C1 segment of cervical spinal cord (tissue), 14 donors: ENCODE measurements at places on chromosomes 7 and 10.

DNA sequence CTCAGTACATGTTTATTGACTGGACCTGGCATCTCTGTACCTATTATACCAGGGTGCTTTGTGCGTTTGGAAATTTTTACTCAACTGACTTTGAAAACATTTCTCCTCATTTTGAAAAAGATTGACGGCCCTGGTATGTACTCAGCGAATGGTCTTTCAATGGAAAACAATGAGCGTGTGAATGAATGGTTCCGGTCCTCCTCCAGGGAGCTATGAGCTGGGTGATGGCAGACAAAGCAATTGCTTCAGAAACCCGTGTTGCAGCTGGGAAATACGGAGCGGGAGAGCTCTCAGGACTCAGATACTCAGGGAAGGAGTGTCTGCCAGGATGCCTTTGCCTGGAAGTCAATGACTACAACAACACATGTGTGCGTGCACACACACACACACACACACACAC lies 125.9 kb downstream of the PAXIP1 start:
- no peak for DNase-seq

DNA sequence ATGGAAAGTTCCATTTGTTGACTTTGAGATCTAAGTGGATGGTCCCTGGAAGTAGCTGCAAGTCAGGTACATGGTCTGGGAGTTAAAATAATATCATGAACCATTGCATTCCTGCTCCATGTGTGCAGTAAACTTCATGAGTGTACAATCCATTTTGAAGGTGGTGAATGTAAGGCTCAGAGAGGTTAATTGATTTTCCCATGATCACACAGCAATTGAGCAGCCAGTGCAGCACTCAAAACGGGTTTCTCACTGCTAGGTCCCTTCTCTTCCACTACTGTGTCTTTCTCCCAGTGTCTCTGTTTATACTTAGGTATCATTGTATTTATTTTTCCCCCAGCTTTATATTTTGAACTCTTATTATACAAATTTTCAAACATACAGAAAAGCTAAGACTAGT lies 9.9 kb downstream of the ZSCAN25 start:
- no peak for DNase-seq

DNA sequence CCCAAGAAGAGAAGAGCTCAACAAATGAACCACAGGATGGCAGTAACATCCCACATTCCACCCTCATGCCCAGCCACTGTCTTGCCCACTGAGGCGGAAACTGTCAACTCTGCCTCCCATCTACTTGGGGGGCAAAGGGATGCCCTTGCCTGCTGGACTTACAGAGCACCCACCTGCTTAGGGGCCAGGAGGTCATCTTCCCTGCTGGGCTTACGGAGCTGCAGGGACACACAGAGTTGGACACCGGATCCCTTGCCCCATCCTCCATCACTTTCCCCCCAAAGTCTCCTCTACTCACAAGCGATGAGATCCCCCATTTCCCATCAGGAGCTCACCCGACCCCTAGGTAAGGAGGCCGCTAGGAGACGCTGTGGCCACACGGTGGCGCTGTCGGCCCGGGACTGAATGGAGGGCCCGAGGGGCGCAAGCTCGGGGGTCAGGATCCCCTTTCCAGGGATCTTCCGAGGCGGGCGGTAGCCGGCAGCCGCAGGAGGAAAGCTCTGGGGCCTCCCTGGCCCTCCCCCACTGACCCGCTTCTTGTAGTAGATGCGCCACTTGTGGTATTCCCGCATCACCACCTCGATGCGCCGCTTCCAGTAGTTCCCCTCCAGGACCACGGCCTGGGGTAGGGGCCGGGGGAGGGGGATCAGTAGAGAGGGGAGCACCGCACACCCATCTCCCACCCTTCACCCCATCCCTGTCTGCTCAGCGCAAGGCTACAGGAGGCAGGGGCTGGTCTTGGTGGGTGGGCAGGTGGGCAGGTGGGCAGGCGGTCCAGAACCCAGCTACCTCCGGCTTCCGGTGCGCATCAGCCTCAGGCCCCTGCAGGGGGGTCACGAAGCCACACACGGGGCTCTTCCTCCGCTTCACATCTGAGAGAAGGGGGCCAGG lies 17.3 kb downstream of the MLXIPL start:
- DNase-seq: no peak

DNA sequence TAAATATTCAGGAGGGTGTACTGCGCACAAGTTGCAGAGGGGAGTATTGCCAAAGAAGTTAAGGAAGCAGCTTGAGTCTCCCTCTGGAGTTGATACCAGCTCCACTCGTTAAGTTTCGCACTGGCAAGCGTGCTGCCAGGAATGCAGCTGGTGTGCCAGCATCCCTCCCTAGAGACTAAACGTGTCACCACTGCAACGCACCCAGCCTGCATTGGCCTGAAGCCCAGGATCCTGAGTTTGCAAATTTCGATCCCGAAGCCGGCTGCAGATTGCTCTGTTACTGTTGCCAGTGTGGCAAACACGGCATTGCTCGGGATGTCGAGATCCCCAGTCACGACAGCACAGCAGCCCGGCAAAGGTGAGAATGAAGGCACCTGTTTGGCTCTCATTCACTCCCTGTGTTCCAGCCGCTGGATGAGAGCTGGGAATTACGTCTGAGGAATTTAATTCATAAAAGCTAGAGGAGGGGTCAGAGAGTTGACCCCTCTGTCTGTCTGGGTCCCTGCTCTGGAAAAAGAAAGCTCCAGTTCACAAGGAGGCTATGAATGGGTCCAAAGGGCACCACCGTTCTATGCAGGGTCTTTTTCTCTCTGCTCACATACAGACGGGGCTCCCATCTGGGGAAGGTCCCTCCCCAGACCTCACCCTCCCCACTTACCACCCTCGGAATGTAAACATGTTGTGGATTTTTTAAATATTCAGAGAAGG lies 61.0 kb downstream of the NRP1 start:
- DNase-seq: peak; percentile 5

- DNase-seq: no peak
Measured at GRCh38 chr7:148277042-148277660, 313.4 kb upstream of the C7orf33 start.

DNA sequence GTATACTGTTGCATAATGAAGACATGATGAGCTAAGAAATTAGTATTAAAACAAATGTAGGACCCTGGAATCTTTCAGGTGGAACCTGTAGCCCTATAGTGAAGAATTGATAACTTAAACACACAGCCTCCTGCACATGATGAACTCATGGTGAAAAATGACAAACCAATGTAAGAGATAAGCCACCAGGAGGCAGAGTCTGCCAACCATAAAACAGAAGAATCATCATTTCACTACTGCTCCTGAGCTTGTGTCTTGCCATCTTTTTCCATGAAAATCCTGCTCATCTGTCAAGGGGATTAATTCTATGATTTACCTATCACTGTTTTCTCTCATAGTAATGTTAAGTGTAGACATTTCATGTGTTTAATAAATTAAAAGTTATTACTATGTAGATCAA lies 363.9 kb downstream of the MALRD1 start:
- no peak for DNase-seq

- no peak for DNase-seq
Measured at GRCh38 chr10:95789902-95790301, 33.9 kb downstream of the ENTPD1 start.

DNA sequence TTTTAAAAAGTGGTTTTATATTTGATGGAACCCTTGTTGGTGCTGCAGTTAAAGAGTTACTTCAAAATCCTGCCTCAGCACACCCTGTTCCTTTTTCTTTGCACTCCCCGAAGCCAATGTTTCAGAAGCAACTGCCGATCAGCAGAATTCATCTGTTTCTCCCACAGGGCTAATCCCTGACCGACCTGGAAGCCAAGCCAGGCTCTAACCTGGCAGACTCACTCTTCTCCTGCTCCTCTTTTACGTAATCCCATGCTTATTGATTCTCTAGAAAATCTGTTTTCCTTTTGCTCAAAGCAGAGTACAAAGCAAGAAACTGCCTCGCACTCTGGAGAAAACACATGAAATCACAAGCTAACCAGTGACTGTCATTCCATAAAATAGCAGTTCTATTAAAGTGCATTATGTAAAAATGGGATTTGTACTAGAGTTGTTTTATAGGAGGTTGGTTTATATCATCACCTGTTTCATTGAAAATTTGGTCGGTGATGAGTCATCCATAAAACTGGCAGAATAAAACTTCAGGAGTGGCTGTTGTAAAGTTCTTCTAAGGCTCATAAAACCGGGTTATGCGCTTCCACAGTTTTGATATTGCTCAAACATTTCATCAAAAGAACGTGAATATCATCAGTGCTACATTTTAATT lies 99.9 kb downstream of the CNTNAP2 start:
- no peak for DNase-seq

- no peak for DNase-seq
Measured at GRCh38 chr10:97128039-97128492, 57.7 kb downstream of the SLIT1 start.

GRCh38 chr10:13213163-13213562 lies 21.0 kb downstream of the UCMA start:
- no peak for DNase-seq

DNA sequence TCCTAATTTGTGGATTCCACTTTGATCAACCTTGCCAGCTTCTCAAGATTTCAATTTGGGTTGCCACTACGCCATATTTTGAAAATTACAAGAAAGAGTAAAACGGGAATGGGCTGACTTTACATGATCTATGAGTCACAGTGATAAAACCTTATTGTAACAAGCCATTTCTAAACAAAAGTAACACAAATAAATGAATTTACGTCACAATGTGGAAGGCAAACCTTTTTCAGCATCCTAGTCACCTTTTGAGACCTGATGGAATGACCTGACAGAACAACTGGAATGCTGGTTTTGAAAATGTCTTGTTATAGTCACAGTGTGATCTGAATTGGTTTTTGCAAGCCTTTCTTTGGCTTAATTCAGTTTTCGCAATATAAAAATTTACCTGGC lies 85.9 kb downstream of the CDK6 start:
- no peak for DNase-seq

- no peak for DNase-seq
Measured at GRCh38 chr7:112226701-112227276, 20.3 kb downstream of the ZNF277 start.

- DNase-seq: no peak
Measured at GRCh38 chr10:20115894-20116293, 299.7 kb downstream of the PLXDC2 start.

- DNase-seq: no peak
Measured at GRCh38 chr10:128897401-128898129, 569.5 kb upstream of the MGMT start.

DNA sequence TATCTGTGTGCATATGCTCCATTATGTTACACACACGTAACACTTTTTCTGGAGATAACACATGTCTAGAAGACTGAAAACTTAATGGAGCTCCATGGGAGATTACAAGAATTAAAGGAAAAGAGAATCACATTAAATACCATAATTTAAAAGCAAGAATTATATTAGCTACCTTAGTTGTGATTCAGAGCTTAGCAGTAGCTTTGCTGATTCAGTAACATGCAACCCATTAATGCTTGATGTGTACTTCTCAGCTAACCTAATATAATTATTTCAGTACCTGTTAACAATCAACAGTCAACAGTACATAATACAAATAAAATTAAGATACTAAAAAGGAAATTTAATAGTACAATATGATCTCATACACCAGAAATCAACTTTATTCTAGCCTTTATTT lies 73.8 kb upstream of the GPR22 start:
- DNase-seq: no peak

DNA sequence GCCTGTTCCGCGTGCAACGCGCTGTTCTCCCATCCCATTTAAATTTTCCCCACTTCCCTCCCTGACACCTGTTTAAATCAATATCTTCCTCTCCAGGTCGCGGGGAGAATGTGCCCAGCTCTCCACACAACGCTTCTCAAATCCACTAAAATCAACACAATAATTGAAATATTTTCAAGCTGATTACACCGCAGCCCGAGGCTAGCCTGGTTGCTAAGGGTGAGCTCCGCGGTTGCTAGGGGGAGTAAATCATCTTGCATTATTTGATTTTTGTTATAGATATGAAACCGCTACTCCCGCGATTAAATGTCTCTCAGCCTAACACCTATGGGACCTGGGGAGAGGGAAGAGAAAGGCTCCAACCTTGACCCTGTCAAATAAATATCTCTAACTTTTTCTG lies 36.2 kb downstream of the UNCX start:
- no peak for DNase-seq

- no peak for DNase-seq
Measured at GRCh38 chr7:20200971-20201370, 16.2 kb downstream of the MACC1 start.

GRCh38 chr10:8404721-8405120 lies 350.2 kb downstream of the GATA3 start:
- no peak for DNase-seq

GRCh38 chr7:111558991-111559390 lies 3.3 kb downstream of the IMMP2L start:
- no peak for DNase-seq

- DNase-seq: no peak
Measured at GRCh38 chr7:15688911-15689310, 2.4 kb upstream of the MEOX2 start.

- no peak for DNase-seq
Measured at GRCh38 chr10:12685261-12686058, 316.1 kb downstream of the CCDC3 start.

GRCh38 chr10:132737390-132738048 lies 48.4 kb downstream of the NKX6-2 start:
- DNase-seq: peak; percentile 35

- DNase-seq: no peak
Measured at GRCh38 chr7:43834463-43835251, 34.7 kb downstream of the MRPS24 start.

- DNase-seq: no peak
Measured at GRCh38 chr7:55548295-55548731, 24.0 kb downstream of the VOPP1 start.

GRCh38 chr7:3649678-3650440 lies 348.8 kb downstream of the SDK1 start:
- DNase-seq: no peak

DNA sequence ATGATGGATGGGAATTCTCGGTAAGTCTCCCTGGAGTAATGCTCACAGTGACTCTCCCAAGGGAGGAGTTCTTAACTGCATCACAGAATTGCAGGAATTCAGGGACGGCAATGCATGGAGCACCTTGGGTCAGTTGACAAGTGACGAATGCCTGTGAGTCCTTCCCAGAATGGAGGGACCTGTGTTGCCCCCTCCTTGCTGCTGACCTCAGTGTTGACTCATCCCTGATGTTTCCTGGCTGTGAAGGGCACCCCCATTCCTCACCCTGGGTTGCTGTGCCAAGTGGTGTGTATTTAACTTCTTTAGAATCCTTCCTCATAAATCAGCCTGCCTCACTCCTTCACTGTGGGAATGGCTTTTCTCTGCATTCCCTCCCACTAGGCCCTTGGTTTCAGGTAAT lies 98.9 kb downstream of the LRMDA start:
- no peak for DNase-seq

DNA sequence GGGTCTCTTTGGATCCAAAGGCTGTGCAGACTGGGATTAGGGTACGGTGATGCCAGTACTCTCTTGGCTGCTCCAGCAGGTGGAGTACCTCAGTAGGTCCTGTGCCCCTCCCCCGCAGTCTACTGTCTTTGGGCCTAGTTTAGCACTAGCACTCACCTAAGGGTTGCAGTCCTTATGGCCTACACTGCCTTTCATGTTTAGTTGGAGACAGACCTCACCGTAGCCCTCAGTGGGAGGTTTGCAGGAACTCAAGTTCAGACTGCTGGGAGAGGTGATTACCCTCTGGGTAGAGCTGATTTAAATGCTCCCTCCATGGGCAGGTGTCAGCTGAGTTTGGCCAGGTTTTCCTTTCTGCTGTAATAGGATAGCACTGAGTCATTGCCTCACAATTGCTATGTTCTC lies 210.8 kb upstream of the TMEM196 start:
- no peak for DNase-seq
